ENCODE measurements at places on chromosomes 3 and 15.

DNA sequence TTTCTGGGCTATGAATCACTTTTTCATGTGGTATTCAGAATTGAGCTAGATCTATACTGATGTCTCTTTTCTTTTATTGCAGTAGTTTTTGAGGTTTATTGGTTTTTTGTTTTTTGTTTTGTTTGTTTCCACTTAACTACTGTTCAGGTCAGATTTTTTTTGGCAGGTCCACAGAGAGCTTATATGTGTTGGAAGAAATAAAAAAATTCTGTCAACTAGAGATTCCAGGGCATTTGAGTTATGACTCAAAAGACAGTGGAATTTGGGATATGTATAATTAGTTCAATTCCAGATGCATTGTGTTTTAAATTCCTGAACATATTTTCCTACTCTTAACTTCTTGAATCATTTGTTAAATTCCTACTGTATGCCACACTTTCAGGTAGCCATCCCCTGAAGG, 727.2 kb downstream of the SI start:
- DNase-seq, result no peak

DNA sequence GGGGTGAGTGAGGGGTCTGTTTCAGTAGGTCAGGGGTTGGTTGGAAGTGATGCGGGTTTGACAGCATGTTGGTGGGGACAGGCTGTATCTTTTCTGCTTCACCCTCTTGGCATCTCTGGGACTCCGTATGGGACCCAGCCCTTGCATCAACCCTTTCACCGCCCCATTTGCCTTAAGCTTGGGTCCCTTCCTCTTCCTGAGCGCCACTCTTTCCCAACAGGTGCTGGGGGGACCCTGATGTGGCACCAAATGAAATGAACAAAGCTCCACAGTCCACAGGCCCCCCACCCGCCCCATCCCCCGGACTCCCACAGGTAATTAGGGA, 1.1 kb downstream of the EIF4G1 start:
- no peak for DNase-seq

DNA sequence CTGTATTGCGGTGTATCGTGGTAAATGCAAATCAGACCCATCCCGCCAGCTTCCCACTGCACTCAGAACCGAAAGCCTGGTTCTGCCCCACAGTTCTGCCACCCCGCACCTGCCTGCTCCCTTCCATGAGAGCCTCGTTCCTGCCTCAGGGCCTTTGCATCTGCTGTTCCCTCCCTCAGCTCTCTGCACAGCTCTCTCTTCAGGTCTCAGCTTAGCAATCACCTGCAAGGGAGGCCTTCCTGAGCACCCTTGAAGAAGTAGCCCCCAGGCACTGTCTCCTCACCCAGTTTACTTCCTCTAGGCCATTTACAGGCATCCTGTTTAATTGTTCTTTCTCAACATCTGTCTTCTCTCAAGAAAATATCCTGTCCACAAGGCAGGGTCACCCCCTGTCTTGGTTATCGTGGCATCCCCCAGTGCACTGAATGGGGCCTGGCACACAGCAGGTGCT, 13.3 kb upstream of the IQSEC1 start:
- no peak for DNase-seq

DNA sequence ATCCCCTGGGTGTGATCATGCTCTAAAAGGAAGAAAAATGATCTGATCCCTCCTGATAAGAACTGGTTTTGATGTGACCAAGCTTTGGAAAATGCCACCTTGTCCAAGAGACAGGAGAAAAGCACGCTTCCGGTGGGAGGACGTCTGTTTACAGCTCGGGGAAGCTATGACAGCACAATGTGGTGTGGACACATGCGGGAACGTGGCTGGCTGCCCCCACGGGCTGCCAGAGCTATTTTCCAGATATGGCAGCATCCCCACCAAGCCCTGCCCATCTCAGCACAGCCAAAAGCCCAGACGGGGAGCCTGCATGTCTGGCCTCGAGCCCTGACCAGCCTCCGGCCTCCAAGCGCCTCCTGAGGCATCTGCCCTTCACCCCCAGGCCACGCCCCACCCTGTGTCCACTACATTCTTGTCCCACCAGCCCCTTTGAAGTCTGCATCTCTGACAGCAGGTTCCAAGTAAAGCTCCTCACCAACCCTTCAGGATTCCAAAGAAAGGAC, 63.2 kb upstream of the HRH1 start:
- no peak for DNase-seq

GRCh38 chr3:48397767-48398681, 26.0 kb downstream of the FBXW12 start:
- no peak for DNase-seq

GRCh38 chr3:53506110-53506762, 11.8 kb downstream of the CACNA1D start:
- DNase-seq, result no peak

DNA sequence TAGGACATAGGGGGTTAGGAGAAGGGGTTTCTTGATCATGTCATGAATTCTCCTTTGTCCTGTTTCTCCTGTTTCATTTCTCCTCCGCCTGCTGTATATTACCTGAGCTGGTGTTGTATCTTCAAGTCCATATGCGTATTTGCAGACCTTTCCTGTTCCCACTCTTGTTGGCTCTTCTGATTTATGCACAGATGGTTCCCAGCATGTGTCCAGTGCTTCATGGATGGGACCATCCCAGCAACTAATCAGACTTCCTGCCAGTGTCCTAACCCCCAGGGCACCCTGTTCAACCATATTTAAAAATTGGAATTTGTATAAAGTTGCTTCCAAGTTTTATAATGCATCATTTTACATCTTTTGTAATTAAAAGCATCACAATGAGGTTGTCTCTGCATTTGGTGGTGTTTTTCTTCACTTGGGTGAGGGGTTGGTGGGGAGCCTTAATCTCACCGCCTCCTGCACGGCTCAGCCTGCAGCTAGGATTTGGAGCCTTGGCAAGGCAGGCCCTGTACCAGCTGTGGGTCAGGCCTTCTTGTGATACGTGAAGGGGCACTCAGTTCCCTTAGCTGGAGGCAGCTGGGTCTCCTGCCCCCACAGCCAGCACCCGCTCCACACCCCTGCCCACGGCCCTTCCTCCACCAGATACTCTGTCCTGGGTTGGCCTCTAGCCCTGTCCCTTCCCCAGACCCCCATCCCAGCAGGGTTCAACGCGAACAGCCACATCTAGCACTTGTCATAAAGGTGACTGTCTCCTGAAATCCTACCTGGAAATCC, 72.0 kb upstream of the BLM start:
- DNase-seq, result no peak

- no peak for DNase-seq
These were observed 24.4 kb downstream of the NR2F2 start for GRCh38 chr15:96354731-96355567.

DNA sequence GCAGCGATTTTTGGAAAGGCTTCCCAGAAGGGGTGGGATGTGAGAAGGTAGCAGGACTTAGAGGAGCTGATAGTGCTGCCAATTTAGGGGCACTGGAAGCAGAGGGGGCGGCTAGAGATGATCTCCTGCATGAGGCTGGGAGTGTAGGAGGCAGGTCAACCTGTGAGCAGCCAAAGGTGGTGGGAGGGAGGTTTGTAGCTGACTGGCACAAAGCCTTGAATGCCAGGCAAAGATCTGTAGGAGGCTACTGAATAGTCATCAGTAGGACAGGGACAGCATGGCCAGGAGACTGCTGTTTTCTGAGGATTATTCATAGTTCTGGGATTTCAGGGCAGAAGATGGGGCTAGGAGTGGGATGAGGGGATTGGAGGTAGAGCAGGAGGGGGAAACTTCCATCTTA, 2.2 kb downstream of the SCAMP5 start:
- DNase-seq, result no peak

- DNase-seq, result no peak
These were observed 1124.2 kb downstream of the NAALADL2 start for GRCh38 chr3:175983379-175983778.

- DNase-seq, result peak; percentile 20
These were observed 7.3 kb downstream of the TBC1D2B start for GRCh38 chr15:78070049-78070700.

GRCh38 chr3:95154766-95155165, 1091.9 kb downstream of the NSUN3 start:
- no peak for DNase-seq

DNA sequence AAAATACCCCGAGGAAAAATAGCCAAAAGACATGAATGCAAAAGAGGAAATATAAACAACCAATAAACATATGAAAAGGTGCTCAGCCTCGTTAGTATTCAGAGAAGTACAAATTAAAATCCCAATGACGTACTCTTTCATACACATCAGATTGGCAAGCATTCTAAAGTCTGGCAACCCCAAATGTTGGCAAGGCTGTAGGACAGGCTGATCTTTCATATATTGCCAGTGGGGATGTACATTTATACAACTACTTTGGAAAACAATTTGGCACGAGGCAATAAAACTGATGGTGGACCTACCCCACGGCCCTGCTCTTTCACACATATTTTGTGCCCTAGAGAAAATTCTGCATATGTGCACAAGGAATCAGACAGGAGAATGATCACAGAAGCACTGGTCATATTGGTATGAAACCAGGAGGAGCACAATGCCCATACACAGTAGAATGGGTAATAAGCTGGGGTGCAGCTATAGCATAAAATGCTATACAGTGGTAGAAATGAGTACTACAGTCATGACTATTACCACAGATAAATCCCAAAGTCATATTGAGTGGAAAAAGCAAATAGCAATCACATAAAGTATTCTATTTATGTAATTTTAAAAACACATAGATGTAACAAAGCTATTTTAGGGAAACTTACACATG, 176.0 kb upstream of the SLC24A5 start:
- DNase-seq, result no peak

- no peak for DNase-seq
These were observed 115.1 kb downstream of the LPP start for GRCh38 chr3:188269040-188269439.

DNA sequence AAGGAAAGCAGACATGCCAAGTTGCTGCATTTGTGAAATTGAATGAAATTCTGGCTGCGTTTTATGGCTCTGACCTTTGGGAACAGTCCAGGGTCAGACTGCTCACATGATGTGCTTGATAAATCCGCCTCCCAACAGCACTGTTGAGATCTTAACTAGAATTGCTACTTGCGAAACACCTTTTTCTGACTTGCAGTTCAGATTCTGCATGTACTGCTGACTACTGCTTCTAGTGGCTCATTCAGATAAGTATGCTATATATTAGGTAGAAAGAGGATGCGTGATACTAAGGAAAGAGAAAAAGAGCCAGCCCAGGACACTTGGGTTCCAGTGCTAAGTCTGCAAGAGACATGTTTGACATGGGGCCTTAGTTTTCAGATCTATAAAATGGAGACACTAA, 129.4 kb downstream of the LPP start:
- DNase-seq, result no peak

DNA sequence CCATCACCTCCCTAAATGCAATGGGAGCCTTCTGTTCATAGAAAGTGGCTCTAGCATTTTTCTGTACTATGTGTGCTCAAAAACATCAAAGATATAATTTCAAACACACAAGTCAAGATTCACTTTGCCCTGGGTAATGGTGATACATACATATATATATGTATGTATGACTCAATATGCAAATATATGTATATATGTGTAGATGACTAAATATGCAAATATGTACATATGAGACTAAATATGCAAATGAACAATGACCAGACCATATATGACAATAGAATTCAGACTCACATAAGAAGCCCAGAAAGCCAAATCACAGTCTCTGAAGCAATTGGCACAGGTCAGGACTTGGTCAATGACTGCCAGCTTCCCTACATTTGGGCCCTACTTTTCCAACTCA, 36.9 kb upstream of the SNRK start:
- DNase-seq, result no peak

DNA sequence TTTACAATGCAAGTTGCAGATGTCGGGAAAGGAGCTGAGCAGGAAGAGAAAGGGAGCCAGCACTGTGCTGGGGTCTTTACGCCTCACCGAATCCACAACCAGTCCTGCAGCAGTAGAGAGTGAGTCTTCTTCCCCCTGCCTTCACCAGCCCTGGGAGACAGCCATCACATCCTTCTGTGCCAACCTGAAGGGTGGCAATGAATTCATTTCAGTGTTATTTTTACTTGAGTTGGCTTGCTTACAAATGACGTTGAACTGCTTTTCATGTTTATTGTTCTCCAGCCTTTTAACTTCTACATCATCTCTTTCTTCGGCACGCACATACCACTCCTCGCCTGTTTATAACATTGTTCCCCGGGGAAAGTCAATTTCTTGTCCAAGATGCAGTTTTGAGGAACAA, 77.1 kb downstream of the TRIM42 start:
- DNase-seq, result no peak

DNA sequence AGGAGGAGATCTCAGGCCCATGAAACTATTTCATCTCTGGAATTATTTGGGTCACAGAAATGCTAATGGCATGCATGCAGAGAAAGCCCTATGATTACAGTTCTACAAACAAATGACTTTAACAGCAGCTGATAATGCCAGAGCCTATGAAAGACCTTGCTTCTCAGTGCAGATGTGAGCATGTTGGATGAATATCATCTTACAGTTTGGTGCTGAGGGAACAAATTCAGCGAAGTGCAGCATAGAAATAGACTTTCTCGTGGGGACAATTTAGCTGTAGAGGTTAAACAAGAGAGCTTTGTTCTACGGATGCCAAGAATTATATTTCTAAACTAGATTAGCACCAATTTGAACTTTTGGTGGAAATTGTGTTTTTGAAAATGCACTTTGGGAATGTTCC, 27.7 kb downstream of the PTX3 start:
- no peak for DNase-seq

DNA sequence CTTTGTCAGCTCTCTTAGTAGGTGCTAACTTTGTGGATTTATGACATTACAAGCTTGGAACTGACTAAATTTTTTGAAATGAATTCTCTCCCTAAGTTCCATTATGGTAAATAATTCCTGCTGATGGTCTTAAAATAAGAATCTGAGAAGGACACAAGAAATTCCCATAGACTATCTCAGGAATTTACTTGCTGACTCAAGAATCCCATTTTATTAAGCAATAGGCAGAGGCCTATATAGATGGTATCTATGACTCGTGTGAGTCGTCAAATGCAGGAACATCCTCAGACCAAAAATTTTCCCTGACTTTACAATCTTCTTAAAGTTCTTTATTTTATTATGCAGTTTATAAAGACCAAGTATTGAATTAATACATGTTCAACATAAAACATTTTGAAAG, 30.7 kb upstream of the CBLB start:
- DNase-seq, result no peak

DNA sequence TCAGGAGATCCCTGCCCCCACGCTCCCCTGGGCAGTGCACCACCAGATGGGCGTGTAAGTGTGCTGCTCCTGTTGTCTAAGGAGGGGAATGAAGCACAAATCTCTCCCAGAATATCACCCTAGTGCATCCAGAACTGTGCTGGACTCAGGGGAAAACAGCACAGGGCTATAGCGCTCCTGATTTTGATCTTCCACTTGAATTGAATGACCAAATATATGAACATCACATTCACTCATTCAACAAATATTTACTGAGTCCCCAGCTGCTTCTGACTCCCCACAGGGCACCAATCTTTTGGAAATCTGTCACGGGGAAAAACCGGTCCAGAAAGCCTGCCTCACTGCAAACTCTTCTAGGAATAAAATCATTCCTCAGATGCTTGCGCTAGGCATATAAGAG, 2.4 kb downstream of the CPLX3 start:
- DNase-seq, result no peak

GRCh38 chr3:43766672-43767465, 76.1 kb downstream of the ABHD5 start:
- no peak for DNase-seq

- DNase-seq, result no peak
These were observed 3.2 kb downstream of the ZDHHC19 start for GRCh38 chr3:196207833-196208607.
